Stimulated activated naive CD4-positive, alpha-beta T cell treated with Interleukin-2 at 50 U/mL for 16 hours (primary cell): ENCODE measurements at places on chromosomes 2 and 18.

DNA sequence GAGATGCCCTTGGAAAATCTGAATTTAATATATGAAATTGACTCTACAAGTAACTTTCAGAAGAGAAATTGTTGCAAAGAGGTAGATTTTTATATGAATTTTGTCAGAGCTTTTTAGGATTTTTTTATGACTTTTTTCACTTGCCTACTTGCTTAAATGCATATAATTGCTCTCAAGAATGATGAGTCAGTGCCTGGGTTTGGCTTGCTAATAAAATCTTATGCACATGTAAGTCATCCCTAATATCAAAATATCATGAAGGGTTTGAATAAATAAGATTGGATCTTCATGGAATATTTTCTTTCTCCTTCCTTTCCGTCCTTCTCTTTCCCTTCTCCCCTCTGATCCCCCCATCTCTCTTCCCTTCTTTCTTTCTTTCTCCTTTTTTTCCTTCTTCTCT is 354.1 kb downstream of the TXNL1 start:
- DNase-seq: no peak

GRCh38 chr18:2223849-2224248 is 347.5 kb downstream of the METTL4 start:
- DNase-seq: no peak

DNA sequence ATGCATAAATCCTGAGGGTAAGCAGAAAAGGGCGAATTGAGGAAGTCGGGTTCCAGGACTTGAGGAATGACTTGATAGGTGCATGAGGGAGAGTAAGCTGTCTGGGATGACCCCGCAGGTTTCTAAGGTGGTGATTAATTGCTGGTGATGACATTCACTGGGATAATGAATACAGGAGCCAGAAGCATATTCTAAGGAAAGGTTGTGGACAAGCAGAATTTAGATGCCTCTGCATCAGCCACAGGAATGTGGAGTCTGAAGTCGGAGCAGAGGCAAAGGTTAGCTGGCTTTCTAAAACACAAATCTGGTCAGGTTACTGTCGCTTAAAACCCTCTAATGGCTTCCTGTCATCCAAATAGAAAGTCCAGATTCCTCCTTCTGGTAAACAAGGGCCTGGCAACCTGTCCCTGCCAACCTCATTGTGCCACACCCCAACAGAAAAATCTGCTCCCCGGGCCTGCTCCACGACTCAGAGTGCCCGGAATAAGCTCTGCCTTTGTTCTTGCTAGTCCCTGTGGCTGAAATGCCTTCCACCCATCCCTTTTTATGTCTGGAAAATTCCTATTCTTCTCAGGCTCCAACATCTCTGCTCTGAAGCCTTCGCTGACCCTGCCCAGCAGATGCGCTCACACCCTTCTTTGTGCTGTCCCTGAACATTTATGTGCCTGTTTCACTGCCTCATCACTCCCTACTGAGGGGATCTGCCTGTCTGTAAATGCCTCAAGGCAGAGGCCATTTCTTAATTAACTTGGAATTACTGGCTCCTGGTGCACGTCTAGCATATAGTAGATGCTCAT is 11.3 kb upstream of the TMEM214 start:
- DNase-seq: no peak

DNA sequence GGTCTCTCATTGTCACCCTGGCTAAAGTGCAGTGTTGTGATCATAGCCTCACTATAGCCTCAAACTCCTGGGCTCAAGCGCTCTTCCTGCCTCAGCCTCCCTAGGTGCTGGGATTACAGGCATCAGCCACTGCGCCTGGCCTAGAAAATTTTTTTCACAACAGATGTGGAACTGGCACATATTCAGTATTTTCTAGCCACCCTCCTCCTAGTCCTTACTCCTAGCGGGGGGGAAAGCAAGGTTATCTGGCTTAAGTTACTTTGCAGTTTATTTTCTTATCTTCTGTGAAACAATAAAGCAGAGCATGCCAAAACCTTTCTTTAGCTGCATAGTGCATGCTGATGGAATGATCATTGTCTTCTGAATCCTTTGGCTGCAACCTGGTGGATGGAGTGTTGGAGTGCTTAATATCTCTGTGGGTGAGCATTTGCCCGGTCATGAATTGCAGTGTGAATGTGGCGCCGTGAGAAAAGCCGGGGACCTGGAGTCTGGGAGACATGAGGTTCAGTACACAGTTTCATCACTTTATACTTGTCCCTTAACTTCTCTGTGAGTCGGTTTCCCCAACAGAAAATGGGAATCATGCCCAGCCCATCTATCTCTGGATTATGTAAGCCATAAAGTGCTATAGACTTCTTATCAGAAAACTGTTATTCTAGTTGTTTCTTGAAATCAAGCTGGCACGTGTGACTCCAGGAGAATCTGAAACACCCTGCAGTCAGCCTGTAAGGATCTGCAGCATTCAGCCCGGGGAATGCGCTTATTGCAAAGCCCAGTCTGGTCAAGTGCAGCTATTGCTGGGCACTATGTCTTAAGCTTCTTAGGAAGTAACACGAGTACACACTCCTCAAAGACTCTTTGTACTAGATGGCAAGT is 38.2 kb upstream of the MAP3K20 start:
- no peak for DNase-seq

- DNase-seq: no peak
Measured at GRCh38 chr2:138787053-138787666, 7.0 kb upstream of the NXPH2 start.

- DNase-seq: no peak
Measured at GRCh38 chr18:29361843-29362242, 1184.9 kb upstream of the CDH2 start.

GRCh38 chr2:28729698-28730097 is 21.9 kb upstream of the PPP1CB start:
- no peak for DNase-seq

DNA sequence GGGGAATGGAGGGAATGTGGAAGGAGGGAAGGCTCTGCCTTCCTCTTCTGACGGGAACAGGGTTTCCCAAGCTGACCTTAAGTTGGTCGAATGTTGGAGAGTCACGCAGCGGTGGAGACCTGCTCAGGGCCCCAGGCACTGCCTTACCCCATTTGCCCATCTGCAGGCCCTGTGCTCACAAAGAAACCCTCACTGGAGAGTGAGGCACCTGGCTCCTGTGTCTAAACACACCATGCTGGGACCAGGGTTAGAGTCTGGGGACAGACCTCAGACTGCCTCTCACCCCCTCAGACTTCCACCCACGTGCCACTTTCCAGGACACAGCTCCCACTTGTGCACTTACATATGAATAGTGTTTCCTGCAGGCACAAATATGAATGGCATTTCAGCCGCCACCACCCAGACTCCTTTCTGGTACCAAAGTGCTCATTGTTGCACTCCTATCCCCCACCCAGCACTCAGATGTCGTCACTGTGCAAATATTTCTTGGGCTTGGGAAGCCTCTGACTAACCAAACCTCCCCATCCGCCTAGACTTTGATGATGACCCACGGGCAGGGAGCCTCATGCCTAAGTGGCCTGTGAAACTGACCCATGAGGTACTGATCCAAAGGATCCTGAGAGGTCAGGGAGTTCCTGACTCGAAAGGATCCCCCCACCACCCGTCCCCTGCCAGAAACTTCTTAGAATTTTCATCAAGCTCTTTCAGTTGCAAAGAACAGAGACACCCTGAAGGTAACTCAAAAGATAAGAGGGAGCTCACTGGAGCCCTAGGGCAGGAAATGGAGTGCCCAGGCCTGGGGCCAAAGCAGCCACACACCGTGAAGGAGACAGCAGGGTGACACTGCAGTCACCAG is 78.3 kb downstream of the STPG4 start:
- DNase-seq: no peak

- no peak for DNase-seq
Measured at GRCh38 chr2:181823405-181823804, 68.1 kb upstream of the ITPRID2 start.

- no peak for DNase-seq
Measured at GRCh38 chr2:27963472-27963871, 72.9 kb downstream of the BABAM2 start.

DNA sequence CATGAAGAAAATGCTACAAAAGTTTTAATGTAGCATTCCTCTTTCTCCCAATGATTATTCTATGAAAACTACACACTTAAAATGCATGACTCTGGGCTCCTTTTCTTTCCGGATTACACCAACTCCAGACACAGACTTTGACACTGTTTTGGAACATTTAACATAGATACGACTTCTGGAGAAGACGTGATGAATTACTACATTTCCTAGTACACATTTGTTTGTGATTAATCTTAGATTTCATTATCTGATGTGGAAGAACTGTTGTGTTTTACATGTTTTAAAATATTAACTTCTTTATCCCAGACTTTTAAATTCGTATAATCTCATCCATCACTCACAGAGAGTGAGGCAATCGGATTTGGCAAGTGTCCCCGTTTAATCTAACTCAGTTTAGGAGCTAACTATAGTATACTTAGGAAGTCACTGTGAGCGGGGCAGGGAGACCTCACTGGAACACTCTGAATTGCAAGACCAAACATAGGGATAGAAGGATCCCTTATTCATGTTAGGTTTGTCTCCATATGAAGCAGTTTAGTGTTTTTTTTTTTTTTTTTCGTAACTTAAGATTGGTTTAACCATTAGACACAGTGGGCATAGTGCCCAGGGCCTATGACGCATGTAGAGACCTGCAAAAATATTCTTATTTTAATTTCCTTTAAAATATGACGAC is 66.7 kb downstream of the PDE1A start:
- no peak for DNase-seq

GRCh38 chr18:57819671-57820460 is 16.8 kb upstream of the ATP8B1 start:
- no peak for DNase-seq

DNA sequence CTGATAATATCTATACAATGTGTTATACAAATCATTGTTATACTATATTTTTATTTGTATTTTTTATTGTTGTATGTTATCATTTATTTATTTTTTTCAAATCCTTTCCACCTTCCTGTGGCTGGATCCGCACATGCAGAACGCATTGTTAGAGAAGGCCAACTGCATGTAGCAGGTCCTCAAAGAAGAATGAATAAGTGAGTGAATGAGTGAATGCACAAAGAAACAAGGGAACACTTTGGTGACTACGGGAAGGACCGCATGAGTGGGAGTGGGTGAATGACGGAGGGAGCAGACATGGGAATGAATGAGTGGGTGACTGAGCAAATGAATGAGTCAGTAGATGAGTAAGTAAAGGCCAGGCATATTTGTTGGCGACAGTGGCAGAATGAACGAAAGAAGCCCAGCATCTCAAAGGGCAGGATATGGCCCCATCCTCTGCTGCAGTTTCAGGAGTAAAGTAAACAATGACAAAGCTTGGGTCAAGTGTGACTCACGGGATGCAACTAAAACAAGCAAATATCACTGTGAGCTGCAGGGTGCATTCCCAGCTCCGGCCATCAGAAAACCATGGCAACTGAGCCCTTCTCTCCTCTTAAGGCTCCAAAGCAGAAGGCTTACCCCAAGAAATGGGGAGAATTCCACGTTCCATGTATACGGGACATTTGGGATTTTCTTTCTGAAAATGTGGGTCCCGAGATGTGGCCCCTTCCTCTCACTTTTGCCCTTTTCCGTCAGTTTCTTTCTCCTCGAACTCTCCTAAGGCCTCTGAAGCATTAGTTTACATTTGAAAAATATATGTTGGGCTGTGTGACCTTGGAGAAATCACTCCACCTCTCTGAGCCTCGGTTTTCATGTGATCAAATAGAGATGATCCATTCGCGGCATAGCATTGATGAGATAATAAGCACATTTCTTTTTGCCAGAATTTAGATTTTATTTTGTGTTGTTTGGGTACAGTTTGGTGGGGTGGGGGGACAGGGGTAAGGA is 24.5 kb downstream of the KCNF1 start:
- no peak for DNase-seq

- no peak for DNase-seq
Measured at GRCh38 chr2:152134488-152135280, 35.8 kb upstream of the CACNB4 start.

DNA sequence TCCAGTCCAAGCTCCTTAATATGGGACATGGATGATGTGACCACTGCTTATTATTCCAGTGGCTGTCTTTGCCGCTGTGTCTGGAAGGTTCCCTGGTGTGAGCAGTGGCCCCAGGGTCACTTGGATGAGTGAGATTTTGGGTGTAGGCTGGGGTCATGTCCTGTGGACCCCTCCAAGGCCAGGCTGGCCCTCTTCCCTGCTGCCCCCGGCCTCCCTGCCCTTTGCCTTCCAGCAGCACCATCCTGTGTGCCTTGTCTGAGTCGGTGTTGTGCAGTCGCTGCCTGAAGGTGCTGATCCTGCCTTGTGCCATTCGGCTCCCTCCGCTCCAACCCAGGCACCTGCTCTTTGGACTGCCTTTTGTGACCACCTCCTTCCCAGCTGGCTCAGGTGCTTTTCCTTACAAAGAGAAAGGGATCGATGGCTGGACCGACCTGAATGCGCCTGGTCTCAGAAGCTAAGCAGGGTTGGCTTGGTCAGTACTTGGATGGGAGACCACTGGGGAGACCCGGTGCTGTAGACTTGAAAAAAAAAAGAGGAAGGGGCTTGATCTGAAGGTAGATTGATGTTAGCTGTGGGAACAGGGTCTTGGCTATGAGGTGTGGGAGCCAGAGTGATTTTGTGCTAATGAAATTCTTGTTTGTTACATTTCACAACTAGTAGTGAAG is 16.7 kb upstream of the GREB1 start:
- no peak for DNase-seq

GRCh38 chr2:120715353-120715752 is 20.3 kb upstream of the GLI2 start:
- DNase-seq: no peak

DNA sequence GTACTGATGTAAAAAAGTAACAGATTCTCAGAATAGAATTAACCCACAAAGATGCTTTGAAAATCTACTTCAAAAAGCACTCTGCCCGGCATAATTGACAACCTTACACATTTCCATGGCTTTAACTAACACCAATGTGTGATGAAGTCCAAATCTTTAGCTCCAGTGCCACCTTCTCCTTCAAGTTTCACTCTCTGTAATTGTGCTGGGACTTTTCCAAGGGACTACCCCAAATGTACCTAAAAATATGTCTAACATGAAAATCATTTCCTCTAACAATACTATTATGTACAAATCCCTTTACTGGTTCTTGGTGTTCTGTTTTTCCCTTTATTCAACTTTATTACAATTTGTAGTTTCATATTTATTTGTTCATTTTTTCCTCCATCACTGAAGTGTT is 20.6 kb upstream of the UBE2E3 start:
- DNase-seq: no peak

- no peak for DNase-seq
Measured at GRCh38 chr2:73614997-73615396, 27.2 kb downstream of the NAT8 start.
